NCI-H510A (cell line): ENCODE measurements at places on chromosomes 12 and 14.

GRCh38 chr12:120292661-120293531 lies at the start of gene RNU4-1:
Gene RNU4-1 (minus strand): TSS chr12:120293237.
- DNase-seq = peak; percentile 70

GRCh38 chr12:52698651-52699340 lies 4.5 kb downstream of the KRT77 start:
- no peak for DNase-seq

DNA sequence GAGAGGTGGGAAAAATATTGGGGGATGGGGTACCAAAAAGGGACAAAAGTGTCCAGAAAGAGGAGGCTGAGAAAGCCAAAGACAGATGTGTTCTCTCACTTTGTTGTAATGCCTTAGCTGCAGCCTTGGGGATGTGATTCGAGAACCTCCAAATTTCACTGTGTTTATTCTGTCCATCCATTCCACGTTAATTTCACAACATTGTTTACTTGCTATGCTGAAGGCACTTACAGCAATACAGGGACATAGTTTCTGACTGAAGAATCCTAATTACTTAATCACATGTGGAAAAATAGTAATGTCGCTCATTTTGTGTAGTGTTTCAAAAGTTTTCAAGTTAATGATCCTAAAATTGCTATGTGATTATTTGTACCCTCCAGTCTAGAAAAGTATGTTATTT lies 146.2 kb upstream of the SLC38A2 start:
- no peak for DNase-seq

DNA sequence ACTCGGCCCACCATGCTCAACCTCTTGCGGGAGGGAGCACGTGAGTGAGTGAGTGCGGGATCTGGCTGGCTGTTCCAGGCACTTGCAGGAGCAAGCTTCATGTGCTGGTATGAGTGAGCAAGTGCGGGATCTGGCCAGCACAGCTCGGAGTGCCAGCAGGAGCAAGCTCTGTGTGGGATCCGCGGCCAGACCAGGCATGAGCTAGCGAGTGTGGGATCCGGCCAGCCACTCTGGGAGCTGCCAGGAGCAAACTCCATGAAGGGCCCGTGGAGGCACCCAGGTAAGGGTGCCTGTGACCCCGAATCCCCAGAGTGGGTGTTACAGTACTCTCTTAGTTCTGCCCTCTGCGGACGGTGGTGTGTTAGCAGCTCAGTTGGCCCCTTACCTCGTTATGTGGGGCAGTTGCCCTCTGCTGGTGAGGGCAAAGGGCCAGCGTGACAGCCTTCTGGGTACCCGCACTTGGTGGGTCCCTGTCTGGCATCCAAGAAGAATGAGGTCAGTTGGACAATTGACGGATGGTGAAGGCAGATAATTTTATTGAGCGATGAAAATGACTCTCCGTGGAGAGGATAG lies 38.3 kb downstream of the RAD51B start:
- no peak for DNase-seq

DNA sequence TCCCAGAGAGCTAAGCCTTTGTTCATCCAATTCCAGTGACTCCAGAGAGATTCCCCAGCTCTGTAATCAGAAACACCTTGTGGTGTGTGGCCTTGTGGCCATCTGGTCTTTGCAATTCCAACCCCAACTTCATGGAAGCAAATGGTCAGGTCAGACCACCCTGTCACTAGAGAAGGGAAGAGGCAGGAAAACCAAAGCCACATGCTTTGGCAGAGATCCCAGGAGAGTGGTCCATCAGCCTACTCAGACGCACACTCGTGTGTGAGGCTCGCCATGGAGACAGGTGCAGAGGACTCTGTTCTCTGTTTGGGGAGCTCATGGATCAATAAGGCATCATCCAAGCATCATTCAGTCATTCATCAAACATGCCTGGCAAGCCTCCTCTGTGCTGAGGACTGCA lies 46.2 kb upstream of the TUNAR start:
- DNase-seq = no peak

DNA sequence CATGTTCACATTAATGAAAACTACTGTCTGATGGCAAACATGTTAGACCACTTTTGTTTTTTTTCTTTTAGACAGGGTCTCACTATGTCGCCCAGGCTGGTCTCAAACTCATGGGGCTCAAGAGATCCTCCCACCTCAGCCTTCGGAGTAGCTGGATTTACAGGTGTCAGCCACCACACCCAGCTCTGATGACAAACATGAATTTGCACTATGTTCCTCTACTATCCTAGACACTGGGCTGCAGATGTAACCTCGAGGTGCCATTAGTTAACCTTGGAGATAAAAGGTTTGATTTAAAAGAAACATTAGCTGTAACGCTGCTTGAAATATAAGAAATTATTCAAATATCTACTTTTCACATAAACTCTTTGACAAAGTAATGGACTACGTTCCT lies 8.1 kb downstream of the VPS37B start:
- DNase-seq = no peak

DNA sequence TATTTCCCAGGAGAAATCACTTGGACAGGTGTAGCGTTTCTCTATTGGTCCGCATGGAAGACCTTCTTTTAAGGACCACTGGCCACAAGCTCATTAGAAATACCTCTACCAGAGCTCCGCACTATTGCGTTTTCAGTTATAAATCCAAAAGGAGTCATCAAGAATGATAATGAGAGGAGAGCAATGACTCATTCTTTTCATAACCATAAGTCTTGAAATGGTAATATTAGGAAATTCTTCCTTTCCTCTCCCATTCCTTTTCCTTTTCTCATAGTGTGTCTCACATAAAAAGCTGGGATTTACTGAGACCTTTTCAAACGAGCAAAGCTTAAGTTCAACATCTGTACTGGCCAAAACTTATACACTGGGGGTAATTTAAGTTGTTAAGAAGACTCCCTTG lies 215.7 kb downstream of the CPNE8 start:
- DNase-seq = no peak

DNA sequence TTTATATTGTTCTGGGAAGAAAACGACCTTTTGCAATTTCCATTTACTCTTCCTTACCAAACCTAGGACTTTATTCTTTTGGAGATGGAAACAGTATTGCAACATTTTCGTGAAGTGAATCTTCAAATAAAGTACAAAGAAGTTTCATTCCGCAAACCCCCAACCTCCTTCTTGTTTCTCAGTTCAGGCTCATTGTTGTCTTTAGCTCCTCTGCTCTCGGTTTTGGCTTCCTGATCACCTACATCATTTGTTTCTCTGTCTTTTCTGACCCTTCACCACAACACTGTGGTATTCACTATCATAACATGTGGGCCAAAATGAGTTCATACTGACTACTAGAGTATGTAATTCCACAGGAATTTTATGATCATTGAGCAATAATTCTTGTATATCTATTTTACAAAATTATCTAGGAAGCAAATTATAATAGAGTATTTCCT lies 266.8 kb downstream of the ADAMTS20 start:
- DNase-seq = no peak

DNA sequence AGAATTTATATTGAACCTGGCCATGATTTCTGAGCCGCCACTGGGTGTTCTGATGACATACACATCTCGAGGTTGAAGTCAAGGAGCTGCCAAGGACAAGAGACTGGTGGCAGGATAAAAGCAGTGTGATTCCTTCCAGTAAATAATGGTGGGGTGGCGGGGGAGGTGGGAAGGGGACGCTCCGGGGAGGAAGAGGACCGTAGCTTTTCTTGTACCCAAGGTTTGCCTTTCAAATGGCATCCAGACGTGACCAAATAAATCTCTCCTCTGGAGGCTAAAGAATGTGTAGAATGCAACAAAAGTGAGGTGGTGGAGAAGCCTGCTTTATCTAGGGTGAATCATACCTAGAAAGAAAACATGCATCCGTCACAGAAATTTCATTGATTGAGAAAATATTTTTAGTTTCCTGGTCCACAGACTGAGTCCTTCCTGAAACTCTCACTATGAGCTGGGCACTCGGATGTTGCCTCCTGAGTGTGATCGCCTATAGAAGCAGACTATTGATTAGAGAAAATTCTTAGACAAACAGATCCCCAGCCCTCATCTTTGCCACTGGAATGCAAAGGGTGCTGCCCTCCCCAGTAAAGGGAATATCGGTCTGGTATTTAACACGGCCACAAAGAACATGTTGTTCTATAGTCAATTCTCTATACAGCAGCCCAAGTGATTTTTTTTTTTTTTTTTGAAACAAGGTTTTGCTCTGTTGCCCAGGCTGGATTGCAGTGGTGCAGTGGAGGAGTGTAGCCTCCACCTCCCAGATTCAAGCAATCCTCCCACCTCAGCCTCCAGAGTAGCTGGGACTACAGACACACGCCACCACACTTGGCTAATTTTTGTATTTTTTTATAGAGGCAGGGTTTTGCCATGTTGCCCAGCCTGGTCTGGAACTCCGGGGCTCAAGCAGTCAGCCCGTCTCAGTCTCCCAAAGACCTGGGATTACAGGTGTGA lies 112.1 kb downstream of the DPF3 start:
- DNase-seq = no peak

GRCh38 chr14:99036611-99037293 lies 235.2 kb downstream of the BCL11B start:
- DNase-seq = no peak

GRCh38 chr14:60723116-60723906 lies 840 bp downstream of the SIX4 start:
- DNase-seq = peak; percentile 11

DNA sequence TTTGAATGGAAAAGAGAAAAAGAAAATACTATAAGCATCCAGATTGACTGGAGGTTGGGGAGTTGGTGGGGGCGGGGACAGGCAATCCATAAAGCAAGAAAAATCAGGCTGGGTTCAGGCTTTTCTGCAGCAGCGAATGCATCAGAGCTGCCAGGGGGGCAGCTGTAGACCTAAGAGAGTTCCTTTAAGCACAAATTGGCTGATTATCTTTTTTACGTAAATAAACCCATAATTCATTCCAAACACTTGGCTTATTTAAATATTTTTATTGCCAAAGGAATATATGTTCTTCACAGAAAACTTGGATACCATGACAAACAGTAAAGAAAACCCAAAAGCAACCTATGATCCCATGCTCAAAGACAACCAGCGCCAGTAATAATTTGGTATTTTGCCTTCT lies 10.2 kb downstream of the BDKRB2 start:
- DNase-seq = no peak

GRCh38 chr12:107319533-107320032 lies 226.2 kb upstream of the CRY1 start:
- DNase-seq = no peak

GRCh38 chr12:67364228-67364627 lies 95.1 kb downstream of the CAND1 start:
- DNase-seq = no peak

- no peak for DNase-seq
Measured at GRCh38 chr14:104563191-104563741, 16.3 kb upstream of the C14orf180 start.

DNA sequence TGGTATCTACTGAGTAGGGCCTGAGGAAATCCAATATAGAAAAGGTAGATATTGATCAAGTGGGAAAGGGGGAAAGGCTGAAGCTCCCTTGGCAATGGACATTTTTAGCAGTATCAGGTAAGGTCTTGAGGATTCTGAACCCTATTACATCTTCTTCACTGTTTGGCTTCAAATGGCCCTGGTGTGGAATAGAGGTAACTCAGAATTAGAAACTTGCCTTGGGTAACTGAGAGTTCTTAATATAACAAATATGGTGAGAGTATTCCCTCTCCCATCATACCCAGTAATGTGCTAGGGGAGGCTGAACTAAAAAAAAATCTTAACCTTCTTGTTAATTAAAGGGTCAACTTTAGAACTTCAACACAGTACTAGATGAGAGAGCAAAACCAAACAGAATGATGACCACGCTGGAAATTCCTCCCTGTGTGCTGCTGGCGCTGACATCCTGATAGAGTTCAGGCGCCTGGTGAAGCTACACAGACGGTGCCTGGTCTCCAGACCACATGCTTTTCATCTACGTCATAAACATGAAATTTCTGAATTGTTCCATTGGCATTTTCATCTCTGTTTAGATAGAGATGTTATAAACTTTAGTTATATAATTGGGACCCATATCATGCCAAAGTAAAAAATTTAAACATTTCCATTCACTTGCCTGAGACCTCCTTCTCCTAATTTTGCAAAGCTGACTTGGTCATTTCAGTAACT lies 128.3 kb downstream of the AKAP6 start:
- no peak for DNase-seq

DNA sequence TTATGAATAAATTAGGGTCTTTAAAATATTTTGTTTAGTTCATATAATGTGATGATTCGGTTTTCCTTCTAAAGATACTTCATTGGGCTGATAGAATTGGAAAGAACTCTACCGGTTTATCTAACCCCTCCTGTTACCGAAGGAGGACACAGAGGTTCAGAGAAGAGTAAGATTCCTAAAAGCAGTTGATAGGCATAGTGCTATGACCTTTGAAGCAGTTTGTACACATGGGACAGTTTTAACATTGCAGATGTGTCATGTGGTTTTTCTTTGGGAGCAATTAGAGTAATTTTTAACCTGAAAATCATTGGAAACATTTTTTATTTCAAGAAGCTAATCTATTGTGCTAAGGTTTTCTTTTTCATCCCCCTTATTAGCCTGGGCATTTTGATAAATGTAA lies 62.8 kb downstream of the BHLHE41 start:
- DNase-seq = no peak

DNA sequence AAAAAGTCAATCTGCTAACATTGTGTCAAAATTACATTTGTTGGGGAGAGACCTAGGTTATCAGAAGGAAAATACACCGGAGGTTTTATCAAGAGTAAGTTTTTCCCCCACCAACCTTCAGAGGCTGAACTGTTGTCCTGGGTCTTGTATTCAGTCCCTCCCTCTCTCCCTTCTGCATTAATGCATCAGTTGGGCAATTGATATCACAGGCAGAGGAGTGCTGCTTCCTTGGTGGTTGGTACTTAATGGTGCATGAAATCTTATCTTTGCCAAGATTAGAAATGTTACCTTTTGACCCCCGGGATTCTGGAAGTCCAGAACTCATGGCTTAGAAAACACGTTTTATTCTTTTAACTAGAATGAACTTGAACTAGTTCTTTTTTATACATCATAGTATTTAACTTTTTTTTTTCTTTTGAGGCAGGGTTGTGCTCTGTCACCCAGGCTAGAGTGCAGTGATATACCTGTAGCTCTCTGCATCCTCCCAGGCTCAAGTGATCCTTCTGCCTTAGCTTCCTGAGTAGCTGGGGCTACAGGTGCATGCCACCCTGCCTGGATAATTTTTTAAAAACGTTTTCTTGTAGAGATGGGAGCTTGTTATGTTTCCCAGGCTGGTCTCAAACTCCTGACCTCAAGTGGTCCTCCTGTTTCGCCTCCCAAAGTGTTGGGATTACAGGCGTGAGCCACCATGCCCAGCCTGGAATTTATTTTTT lies 4.9 kb downstream of the PCBP2 start:
- DNase-seq = no peak

DNA sequence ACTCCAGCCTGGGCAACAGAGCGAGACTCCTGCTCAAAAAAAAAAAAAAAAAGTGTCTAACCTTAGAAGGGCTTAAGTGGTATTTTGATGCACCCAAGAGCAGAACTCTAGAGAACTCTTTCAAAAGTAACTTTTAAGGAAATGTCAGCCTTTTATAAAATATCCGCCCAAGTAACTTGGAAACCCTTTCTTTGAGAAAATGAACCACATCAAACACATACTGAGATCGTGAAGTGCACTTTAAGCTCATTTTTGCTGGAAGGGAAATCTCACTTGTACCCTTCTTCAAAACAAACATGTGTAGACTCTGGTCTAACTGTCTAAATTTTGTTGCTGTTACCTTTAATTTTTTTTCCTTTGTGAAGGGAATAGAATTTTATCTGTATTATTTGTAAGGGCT lies 5.5 kb downstream of the C12orf56 start:
- DNase-seq = no peak

- DNase-seq = no peak
Measured at GRCh38 chr14:101022121-101022520, 118.6 kb upstream of the RTL1 start.
